ENCODE measurements at places on chromosomes 1 and 21.

- no peak for DNase-seq
These were observed 23.4 kb upstream of the RPTN start for GRCh38 chr1:152182431-152182830.

- no peak for DNase-seq
These were observed 28.1 kb upstream of the C1QA start for GRCh38 chr1:22608361-22608760.

DNA sequence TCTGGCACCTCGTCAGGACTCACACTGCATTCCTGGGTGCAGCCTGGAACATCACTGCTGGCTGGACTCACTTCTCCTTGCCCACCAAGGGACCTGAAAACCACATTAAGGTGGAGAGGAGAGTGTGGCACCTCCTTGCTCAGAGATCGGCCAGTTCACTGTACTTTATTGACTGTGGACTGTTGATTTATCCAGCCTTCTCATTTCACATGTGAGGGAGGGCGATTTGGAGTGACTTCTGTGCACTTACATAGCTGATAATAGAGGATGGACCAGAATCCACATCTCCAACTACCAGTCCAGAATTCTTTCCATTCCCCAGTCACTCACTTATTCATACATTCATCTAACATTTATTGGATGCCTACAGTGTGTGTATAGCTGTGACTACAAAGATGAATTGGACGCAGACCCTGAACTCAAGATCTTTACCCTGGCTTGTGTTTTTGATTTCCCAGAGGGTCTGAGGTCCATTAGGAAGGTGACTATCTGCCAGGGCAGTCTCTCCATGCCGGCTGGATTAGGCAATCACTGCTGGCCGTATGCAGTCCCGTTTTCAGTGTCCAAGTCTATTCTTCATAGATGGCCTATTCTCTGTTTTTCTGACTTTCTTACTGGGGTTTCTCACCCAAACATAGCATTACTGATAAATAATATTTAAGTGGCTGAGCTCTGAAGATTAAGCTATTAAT is 233.5 kb upstream of the SGIP1 start:
- no peak for DNase-seq

DNA sequence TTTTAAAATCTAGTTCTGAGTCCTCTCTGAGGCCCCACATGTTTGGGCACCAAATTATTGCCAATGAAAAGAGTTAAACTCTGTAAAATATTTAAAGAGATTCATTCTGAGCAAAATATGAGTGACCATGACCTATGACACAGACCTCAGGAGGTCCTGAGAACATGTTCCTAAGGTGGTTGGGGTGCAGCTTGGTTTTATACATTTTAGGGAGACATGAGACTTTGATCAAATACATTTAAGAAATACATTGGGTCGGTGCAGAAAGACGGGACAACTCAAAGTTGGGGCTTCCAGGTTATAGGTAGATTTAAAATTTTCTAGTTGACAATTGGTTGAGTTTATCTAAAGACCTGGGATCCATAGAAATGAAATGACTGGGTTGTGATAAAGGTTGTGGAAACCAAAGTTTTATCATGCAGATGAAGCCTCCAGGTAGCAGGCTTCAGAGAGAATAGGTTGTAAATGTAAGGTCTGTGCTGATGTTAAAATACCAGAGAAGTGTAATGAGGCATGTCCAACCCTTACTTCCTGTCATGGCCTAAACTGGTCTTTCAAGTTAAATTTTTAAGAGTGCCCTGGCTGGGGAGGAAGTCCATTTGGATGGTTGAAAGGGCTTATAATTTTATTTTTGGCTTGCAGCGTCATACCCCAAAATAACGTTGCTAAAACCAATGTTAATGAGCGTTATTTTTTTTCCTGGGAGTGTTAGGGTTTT is 274.9 kb downstream of the NUF2 start:
- DNase-seq: no peak

DNA sequence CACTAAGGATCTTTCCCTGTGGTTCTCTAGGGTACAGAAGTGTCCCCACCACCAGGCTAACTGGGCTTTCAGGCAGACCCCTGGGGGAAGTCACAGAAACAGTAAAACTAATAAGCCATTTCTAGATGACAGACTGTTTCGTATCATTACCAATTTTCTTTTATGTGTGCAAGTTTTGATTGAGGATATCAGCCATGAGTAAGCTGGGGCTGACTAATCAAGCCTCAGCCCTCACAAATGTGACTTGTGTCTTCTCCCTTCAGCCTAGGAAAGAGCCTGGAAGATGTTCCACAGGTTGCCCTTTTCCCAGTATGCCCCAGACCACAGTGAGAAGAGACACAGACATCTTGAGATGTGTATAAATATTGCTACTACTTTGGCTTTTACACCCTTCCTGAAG is 10.5 kb downstream of the PTGFRN start:
- no peak for DNase-seq

DNA sequence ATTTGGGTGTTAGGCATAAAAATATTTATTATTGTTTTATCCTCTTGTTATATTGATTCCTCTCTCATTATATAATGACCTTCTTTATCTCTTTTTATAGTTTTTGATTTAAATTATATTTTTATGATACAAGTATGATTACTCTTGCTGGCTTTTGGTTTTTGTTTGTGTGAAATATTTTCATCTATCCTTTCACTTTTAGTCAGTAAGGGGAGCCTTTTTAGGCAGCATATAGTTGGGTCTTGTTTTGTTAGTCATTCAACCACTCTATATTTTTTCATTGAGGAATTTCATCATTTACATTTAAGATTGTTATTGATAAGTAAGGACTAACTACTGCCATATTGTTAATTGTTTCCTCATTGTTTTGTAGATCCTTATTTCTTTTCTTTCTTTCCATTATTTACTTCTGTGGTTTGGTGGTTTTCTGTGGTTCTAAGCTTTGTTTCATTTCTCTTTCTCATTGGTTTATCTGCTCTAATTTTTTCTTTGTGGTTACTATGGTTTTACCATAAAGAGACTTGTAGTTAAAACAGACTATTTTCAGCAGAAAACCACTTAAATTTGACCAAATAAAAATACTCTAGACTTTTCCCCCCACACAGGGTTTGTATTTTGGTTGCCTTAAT is 593.1 kb downstream of the NUF2 start:
- DNase-seq: no peak

GRCh38 chr1:201500670-201501120 is 6.2 kb downstream of the CSRP1 start:
- no peak for DNase-seq
